ENCODE measurements at places on chromosomes 13 and 19.

DNA sequence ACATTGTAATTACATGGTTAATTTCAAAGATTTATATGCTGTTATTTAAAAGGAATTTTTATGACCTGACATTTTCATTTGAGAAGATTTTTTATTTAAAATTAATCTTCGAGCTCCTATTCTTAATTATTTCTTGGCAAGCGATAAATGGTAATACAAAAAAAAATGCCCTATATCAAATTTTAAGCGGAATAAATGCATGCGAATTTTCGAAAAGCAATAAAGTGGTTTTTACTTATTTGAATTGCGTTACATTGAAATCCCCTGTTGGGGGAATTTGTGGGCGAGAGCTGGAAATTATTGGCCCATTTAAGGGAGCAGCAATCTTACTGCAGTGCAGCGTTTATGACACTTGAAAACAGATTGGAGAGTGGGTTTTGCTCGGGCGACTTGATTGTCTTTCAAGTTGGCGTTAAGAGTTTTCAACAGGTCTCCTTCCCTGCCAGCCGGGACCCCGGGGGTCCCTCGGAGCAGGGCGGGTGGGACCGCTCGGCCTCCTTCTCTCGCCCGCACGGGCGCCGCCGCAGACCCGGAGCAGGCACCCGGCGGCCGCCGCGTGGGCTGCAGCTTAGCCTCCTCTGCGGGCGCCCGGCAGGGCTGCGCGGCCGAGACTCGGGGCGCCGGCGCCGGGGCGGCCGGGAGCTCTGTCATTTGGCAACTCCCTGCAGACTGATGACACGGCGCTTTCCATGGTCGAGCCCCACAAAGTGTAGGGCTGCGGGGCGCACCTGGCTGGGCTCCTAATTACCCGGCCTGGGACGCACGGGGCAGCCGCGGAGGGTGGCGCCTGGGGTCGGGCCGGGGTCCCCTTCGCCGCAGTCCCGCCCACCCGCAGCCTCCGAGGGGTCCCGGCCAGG, 255.1 kb upstream of the SOX21 start:
- DNase-seq = no peak

- no peak for DNase-seq
Observed at GRCh38 chr19:49927526-49928264, 1.3 kb upstream of the ATF5 start.

GRCh38 chr19:43842007-43842406, 14.9 kb downstream of the ZNF283 start:
- no peak for DNase-seq

DNA sequence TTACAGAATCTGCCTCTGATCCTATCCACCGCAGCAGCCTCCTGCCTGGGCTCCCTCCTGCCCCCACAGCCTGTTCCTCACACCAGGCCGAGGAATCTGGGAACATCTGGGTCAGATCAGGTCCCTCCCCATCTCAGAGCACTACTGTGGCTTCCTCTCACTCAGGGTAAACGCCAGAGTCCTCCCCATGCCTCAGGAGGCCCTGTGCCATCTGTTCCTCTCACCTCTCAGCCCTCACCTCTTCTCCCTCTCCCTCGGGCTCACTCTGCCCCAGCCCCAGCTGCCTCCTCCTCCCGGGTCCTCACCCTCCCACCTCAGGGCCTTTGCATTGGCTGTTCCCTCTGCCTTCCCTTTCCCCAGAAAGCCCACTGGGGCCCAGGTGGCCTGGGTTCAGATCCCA, 18.2 kb downstream of the FCGBP start:
- no peak for DNase-seq

GRCh38 chr13:28100150-28101121, at the start of gene FLT3:
Gene FLT3 (minus strand): TSS chr13:28100576. CDS start chr13:28100510, 66 bp downstream.
- DNase-seq = no peak

DNA sequence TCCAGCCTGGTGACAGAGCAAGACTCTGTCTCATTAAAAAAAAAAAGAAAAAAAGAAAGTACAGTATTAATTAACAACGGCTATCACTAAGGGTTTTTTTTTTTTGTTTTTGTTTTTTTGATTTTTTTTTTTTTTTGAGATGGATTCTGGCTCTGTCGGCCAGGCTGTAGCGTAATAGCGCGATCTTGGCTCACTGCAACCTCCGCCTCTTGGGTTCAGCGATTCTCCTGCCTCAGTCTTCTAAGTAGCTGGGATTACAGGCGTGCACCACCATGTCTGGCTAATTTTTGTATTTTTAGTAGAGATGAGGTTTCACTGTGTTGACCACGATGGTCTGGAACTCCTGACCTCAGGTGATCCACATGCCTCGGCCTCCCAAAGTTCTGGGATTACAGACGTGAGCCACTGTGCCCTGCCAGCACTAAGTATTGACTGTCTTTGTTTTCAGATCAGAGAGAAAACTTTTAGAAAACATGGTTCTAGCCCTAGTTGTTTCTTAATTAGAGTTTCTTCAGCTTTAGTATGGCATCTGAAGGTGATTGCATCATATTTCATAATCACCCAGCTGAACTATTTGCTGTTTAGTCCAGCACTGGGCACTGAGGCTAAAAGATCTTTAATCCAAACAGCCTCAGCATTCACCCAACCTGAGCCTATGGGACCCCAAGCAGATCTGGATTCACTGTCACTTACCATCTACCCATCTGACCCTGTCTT, 2.7 kb upstream of the GATAD2A start:
- DNase-seq = no peak

DNA sequence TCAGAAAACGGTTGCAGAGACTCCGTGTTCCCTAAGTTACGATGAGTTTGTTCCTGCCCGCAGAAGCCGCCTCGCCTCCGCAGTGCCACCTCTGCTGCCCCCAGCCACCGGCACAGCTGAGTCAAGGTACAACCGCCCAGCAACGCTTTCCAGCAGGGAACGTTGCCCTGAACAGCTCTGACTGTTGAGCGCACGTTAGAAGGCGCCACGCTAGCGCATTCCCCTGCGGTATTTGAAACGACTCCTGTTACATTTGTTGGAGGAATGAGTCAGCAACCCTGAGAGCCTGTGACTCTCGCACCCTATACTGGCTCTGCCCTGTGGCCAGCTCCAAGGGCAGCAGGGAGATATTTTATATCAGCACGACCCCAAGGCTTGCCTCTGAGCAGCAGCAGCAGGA, 302.8 kb downstream of the TEX29 start:
- DNase-seq = no peak

GRCh38 chr13:111902726-111903125, 164.2 kb upstream of the SOX1 start:
- DNase-seq = no peak

DNA sequence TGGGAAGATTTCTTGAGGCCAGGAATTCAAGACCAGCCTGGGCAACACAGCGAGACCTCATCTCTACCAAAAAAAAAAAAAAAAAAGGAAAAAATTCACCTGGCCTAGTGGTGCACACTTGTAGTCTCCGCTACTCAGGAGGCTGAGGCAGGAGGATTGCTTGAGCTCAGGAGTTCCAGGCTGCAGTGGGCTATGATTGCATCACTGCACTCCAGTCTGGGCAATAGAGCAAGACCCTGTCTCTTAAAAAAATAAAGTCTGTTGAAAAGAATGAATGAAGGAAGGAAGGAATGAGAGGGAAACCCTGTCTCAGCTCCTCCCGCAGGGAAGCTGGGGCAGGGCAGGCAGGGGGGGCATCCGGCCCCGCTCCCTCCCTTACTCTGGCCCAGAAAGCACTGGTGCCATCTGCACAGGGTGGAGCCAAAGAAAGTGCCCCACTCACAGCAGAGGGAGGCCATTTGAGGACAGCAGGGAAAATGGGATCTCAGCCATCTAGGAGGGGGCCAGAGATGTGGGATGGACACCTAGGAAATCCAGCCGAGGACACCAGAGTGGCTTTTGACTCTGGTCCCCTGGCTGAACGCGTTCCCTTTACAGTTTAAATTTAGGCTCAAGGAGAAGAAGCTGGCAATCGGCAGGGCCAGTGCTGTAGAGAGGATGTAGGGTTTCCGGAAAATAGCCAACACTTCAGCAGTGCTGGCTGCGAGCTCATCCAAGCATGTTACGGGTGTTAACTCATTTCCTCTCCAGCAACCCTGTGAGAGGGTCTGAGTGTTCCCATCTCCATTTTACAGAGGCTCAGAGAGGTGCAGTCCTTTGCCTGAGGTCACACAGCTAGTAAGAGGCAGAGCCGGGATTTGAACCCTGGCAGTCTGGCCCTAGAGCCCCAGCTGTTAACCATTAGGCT, 3.6 kb upstream of the HPN start:
- no peak for DNase-seq

DNA sequence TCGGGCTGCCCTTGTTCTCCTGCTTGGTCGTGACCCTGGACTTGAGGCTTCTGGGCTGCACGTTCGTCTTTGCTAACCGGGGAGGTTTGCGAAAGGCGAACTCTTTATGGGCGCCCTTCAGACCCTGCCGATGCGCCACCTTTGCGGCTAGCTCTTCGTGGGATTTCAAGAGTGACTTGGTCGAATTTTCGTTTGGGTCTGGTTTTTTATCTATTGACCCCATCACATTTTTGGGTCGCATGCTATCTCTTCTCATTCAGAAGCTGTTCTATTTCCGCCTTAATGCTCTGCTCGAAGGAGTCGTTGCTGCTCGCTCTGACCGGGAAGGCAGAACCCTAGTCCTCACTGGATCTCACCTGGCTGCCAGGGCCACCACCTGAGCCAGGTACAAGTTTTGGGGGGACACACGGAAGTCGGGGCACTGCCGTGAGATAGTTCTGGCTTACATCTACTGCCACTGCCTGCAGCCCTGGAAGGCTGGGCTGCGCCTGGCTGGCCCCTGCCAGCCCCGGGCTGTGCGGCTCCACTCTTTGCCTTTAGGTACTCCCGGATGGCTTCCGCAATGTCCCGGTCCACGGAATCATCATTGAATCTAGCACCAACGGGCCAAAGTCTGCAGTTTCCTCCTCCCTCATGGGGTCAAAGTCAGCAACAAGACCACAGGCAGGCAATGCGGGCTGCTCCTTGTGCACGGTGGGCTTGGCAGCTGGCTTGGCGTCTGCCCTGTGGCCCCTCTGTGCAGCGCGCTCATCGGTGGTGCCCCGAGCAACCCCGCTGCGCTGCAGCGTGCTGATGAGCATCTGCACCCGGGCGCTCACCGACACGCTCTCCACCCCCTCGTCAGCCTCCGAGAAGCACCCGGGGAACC, 16.2 kb downstream of the RB1 start:
- no peak for DNase-seq

DNA sequence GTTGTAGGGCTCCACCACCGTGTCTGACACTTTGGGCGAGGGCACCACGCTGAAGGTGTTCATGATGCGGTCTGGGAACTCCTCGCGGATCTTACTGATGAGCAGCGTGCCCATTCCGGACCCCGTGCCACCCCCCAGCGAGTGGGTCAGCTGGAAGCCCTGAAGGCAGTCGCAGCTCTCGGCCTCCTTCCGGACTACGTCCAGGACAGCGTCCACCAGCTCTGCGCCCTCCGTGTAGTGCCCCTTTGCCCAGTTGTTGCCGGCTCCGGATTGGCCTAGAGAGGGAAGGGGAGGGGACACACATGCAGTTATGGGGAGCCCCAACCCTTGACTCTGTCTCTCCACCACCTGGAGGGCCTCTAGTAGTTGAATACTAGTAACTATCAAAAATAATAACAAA, 6.2 kb downstream of the TUBB4A start:
- DNase-seq = no peak

- DNase-seq = no peak
Observed at GRCh38 chr19:48868114-48868886, at the start of gene PLEKHA4. Gene PLEKHA4 (minus strand): TSS chr19:48868617. CDS start chr19:48867620, 997 bp downstream.

GRCh38 chr13:84430446-84430845, 548.2 kb upstream of the SLITRK1 start:
- DNase-seq = no peak

DNA sequence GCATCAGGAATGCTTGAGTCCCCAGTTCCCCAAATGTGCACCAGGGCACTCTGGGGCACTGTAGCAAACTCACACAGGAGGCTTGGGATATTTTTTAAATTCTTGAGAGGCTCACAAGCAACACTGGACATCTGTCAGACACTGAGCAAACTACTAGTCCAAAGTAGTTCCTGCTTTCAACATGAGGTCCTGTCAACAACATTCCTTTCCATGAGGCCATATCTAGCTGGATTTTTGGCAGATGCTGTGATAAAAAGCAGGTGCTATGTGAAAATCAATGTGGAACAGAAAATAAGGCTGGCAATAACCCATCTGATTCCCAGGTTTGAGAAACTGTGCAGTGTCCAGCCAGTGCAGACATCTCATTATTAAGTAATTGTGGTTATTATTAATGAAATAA, 50.5 kb downstream of the STARD13 start:
- no peak for DNase-seq

- DNase-seq = peak; percentile 75
Observed at GRCh38 chr13:50224534-50224933, 209.3 kb downstream of the KCNRG start.

- no peak for DNase-seq
Observed at GRCh38 chr19:48963371-48964204, 1.5 kb upstream of the FTL start.

GRCh38 chr19:49567861-49568441, 12.4 kb downstream of the NOSIP start:
- no peak for DNase-seq

- DNase-seq = no peak
Observed at GRCh38 chr13:37094840-37095239, 10.6 kb downstream of the CSNK1A1L start.

DNA sequence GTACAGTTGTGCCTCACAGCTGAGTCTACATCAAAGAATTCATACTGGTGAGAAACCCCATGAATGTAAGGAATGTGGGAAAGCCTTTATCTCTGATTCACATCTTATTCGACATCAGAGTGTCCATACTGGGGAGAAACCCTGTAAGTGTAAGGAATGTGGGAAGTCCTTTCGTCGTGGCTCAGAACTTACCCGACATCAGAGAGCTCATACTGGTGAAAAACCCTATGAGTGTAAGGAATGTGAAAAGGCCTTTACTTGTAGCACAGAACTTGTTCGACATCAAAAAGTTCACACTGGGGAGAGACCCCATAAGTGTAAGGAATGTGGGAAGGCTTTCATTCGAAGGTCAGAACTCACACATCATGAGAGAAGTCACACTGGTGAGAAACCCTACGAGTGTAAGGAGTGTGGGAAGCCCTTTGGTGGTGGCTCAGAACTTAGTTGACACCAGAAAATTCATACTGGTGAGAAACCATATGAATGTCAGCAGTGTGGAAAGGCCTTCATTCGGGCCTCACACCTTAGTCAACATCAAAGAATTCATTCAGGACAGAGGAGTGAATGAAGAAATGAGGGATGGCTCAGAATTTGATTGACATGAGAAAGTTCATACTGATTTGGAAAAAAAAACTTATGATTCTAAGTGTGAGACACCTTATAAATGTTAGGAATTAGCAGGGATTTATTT, 80.9 kb upstream of the ZNF420 start:
- no peak for DNase-seq
